ENCODE measurements at places on chromosomes 12 and 14.

GRCh38 chr12:1044696-1045095 lies 53.7 kb downstream of the ERC1 start:
- no peak for DNase-seq

DNA sequence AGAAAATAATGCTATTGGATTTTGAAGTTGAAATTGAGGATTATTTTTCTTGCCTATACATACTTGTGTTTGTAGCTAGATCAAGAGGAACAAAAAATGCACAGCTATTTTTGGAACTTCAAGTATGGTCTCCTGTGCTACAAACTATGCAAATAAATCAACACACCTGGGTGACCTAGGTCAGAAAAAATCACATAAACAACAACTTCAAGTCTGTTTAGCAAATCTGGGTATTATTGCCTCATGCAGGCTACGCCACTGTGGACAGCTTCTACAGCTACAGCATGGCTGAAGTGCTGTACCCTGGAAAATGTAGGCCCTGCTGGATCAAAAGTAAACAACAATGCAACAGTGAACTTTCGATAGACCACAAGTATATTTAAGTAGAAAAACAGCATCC lies 87.5 kb downstream of the SLC6A15 start:
- no peak for DNase-seq

GRCh38 chr14:98364961-98365360 lies 907.0 kb downstream of the BCL11B start:
- DNase-seq = no peak

DNA sequence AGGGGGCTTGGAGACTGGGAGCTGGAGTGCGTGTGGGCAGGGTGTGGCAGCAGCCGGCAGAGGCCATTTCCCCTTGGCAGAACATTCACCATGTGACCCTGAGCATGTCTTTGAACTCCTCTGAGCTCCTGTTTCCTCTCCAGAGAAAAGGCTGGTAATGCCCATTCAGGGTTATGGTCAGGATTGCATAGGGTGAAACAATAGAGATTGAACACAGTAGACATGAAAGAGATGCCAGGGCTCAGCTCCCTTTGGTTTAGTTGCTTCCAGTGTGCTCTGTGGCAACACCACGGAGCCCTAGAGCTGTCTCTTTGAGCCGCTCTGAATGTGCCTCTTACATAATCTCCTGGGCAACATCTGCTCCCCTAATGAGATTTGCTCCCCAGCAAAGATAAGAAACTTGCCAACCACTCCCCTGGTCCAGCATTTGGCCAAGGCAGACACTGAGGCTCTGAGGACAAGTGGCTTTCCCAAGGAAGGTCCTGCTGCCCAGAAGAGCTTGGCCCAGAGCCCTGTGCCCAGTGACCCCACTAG lies 4.6 kb downstream of the IFI27 start:
- no peak for DNase-seq

DNA sequence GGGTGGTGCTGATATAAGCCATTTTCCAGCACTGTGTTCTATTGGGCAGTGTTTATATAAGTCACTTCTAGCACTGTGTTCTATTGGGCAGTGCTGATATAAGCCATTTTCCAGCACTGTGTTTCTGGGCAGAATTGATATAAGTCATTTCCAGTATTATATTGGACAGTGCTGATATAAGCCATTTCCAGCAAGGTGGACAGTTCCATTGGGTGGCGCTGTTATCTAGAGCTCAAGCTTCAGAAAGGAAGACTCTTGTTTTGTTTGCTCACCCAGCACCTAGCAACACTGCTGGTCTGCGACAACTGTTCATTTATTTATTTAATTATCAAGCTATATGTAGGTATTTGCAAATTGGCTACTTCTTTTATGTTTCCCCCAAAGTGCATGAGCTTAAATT lies 690.3 kb downstream of the AACS start:
- no peak for DNase-seq

- no peak for DNase-seq
Measured at GRCh38 chr12:64923536-64923935, 99.1 kb downstream of the TBC1D30 start.

- DNase-seq = no peak
Measured at GRCh38 chr12:63948211-63948610, 103.7 kb downstream of the SRGAP1 start.

GRCh38 chr12:5718680-5719079 lies 226.4 kb downstream of the ANO2 start:
- no peak for DNase-seq

DNA sequence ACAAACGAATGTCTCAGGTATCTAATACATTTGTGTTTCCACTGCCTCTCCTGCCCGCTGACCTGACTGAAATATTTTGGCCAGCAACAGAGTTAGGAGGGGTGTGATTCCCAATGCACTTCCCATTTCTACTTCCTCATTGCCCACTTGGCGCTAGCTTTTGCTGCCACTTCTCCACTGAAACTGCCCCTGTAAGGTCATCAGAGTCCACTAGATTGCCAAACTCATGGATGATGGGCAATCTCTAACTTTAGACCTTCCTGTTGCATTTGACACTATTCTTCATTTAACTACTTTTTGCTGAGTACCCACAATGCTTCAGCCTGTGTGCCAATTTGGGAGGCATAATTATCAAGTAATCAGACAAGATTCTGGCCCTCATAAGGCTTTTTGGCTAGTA lies 40.8 kb downstream of the GPR65 start:
- no peak for DNase-seq

- DNase-seq = no peak
Measured at GRCh38 chr12:71787580-71787979, 32.9 kb downstream of the RAB21 start.

Measured in NCI-H1694 (cell line).